ENCODE measurements at places on chromosomes 13 and 19. TPM values are rescaled to one million over a fixed set of nuclear protein-coding genes. Genes with fewer than 3 reads are reported as not detected.

The ZIK1 gene
- 4.2 TPM for total RNA-seq

The LGALS7B gene
- total RNA-seq = not detected

The C19orf18 gene
- not detected for total RNA-seq

The SIAH3 gene
- total RNA-seq = not detected

The NKG7 gene
- total RNA-seq = not detected

The DLL3 gene
- total RNA-seq = 0.09 TPM

The NLRP5 gene
- not detected for total RNA-seq

The RAB3A gene
- total RNA-seq = 2.8 TPM

The ZNF540 gene
- total RNA-seq = 0.36 TPM

The SMIM24 gene
- total RNA-seq = not detected

The CEACAM5 gene
- total RNA-seq = not detected

The KLF1 gene
- total RNA-seq = not detected

The CALR3 gene
- total RNA-seq = not detected

The C1QTNF9B gene
- total RNA-seq = not detected

The SLC6A16 gene
- total RNA-seq = not detected

The CCDC106 gene
- total RNA-seq = 16.0 TPM

The ARL11 gene
- total RNA-seq = not detected

The PTH2 gene
- not detected for total RNA-seq

The KLK14 gene
- total RNA-seq = not detected

The ZNF563 gene
- total RNA-seq = 1.6 TPM

The GFY gene
- not detected for total RNA-seq

The SMIM44 gene
- total RNA-seq = not detected

The UHRF1 gene
- total RNA-seq = 2.3 TPM

The S1PR4 gene
- not detected for total RNA-seq

The LDLR gene
- total RNA-seq = 217 TPM

The PLK5 gene
- total RNA-seq = not detected

The ADAMTSL5 gene
- 1.2 TPM for total RNA-seq

The KCTD15 gene
- total RNA-seq = 13.3 TPM

The LILRB4 gene
- total RNA-seq = not detected

The NR2C2AP gene
- total RNA-seq = 3.4 TPM

The TPTE2 gene
- total RNA-seq = not detected

The HCST gene
- 0.81 TPM for total RNA-seq

The B3GNT3 gene
- not detected for total RNA-seq

The CEACAM7 gene
- total RNA-seq = not detected

The MUC16 gene
- total RNA-seq = not detected

The ERFL gene
- total RNA-seq = not detected

The HSPH1 gene
- 69.9 TPM for total RNA-seq

The CD37 gene
- not detected for total RNA-seq

The FSD1 gene
- 7.5 TPM for total RNA-seq

The ZIC2 gene
- total RNA-seq = not detected
